ENCODE measurements at places on chromosomes 6 and 20.

DNA sequence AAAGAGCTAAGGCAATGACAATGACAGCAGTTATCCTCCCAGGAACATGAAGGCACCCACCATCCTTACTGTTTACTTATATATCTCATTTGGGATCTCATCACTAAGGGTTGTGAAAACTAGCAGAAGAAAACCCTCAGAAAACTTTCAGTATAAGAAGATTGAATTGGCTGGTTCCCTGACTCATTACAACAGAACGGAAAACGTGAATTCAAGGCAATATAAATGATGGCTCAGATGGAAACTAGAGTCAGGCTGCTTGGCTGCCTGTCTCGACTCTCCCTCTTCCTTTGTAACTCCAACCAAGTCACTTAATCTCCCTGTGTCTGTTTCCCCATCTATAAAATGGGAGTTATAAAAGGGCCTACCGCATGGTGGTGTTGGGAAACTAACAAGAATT is 387.1 kb upstream of the JARID2 start:
- DNase-seq = no peak

DNA sequence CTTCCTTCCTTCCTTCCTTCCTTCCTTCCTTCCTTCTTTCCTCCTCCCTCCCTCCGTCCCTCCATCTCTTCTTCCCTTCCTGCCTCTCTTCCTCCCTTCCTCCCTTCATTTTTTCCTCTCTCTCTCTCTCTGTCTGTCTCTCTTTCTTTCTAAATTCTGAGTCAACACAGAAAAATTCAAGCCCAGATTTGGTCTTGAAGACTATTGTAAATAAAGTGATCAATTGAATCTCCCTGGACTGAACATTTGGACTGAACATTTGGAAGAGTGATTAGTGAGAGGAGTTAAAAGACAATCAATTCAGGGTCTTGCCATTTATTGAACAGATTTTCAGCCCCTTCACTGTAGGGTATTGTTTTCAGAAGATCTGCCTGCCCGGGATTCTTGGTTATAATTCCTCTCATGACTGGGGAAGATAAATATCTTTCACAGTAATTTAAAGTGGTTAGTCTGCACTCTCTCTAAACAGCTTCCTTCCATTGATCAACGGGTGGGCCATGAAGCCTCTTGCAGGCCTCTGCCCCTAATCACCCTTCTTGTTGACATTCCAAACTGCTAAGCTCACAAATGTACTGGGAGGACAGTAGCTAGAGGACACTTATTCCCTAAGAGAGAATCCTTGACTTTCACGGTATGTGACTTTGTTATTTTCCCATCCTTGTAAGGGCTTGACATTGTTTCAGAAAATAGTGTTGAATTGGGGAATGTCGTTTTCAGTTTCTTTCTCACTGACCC is 101.7 kb upstream of the BMP2 start:
- DNase-seq = no peak

- DNase-seq = no peak
Observed at GRCh38 chr6:131574686-131575085, 1.7 kb downstream of the ARG1 start.

GRCh38 chr20:21047981-21048380 is 58.2 kb downstream of the LINC00237 start:
- no peak for DNase-seq

GRCh38 chr6:168999392-168999791 is 254.3 kb downstream of the THBS2 start:
- no peak for DNase-seq

DNA sequence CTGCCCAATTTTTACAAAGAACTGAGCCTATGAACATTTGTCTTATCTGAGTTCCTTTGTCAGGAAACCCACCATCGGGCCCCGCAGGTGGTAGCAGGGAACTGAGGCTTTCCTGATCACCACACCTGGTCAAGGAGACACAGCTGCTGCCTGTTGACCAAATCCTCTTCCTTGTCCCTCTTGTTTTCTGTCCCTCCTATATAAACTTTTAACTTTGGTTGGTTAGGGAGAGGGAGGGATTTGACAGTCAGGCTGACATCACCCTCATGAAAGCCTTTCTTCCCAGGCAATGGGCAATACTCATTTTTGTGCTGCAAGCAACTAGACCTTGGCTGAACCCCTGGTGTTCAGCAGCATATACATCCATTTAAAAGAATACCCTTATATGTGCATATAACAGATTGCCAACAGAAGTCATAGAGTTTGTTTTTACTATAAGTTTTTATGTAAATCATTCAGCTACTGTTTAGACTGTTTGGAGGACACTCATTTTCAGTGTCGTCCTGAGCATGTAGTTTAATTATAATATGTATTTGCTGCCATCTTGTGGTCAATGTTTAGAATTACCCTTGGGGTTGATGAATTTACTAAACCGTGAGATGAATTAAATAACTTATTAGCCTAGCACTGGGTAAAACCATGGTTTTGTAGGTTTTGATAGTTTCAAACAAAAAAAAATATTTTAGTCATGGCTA is 17.0 kb downstream of the CRISP1 start:
- peak; percentile 30 for DNase-seq

- DNase-seq = no peak
Observed at GRCh38 chr6:37339741-37340638, 13.8 kb upstream of the RNF8 start.

- no peak for DNase-seq
Observed at GRCh38 chr6:33080127-33081089, 4.6 kb downstream of the HLA-DPB1 start.

DNA sequence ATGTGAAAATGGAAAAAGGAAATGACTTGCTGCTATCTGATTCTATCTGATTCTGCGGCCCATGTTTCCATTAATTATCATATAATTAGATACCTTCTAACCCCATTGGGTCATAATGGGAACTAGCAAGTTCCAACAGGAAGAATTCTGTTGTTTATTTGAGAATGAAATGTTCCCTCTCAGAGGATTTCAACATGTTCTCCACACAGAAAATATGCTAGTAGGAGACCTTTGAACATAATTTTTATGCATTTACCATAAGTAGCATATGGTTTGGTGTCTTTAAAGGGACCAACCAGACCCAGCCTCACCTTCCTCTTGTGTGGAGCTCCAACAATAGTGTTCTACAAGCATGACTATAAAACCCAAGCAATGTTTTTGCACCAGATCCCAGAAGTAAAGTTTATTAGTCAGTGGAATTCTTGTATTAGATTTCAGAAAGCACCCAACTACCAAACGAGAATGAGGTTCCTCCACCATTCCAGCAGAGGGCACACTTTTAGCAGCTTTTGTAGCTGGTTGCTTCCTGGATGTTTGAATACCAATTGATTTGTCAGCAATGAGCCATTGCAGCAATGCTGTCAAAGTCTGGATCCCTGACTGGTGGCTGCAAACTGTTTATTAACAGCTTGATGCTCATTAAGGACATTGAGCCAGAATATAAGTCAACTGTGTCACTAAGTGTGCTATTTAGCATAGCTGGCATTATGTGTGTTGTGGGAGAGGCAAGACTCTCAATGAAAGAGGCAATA is 143.6 kb upstream of the GJE1 start:
- DNase-seq = peak; percentile 12

DNA sequence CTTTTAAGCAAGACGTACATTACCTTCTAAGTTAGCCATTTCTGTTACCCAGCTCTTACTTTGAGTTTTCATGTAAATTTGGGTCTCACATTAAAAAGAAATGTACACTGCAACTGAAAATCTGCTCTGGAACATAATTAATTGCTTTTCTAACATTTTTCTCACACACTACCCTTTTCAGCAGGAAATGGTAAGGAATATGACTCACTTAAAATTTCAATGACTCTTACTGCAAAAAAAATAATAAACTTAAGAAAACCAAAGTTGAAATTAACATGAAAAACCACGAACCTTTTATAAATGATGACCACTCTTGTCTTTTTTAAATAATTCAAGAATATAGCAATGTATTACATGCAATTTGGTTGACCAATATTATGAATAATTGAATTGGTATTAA is 1.3 kb downstream of the CGA start:
- DNase-seq = no peak

GRCh38 chr20:1388741-1389483 is 3.9 kb downstream of the FKBP1A start:
- DNase-seq = no peak

DNA sequence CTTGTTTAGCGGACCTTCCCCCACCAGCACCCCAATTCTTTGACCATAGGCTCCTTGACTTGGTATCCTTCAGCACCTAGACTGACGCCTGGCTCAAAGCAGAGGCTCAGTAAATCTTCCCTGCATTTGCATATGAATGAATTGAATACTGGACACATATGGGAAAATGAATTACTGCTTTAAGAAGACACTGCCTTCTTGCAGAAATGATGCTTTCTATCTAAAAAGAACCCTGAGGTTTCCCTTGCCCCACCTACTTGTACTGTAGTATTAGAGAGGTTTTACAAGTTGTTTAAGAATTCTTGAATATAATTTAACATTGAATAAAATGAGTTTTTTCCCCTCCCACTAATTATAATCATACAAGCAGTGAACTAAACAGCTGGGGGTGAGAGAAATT is 190.7 kb downstream of the SAMD5 start:
- no peak for DNase-seq

DNA sequence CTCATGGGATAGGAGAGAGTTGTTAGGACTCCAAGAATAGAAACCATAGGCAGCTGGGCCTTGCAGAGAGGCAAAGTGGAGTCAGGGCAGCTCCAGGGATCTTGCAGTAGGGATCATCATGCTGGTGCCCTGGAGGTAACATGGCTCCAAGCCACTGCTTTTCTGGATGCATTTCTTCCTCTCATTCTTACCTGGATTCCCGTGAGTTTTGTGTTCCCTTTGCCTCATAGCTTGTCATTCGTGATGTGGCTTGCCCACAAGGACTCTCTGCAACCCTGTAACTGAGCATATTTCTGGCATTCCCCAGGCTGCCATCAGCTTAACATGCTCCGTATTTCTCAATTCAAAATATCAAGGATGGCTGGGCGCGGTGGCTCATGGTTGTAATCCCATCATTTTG is 5.3 kb downstream of the NHLRC1 start:
- DNase-seq = no peak

DNA sequence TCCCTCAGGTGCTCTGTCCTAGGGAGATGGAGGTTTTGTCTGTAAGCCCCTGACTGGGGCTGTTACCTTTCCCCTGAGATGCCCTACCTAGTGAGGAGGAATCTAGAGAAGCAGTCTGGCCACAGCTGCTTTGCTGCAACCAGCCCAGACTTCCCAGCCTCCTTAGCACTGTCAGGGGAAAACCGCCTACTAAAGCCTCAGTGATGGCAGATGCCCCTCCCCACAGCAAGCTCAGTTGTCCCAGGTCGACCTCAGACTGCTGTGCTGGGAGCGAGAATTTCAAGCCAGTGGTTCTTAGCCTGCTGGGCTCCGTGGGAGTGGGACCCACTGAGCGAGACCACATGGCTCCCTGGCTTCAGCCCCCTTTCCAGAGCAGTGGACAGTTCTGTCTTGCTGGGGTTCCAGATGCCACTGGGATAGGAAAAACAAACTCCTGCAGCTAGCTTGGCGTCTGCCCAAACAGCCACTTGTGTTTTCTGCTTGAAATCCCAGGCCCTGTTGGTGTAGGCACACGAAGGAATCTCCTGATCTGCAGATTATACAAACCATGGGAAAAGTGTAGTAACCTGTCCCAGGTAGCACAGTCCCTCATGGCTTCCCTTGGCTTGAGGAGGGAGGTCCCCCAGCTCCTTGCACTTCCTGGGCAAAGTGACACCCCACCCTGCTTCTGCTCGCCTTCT is 146.4 kb upstream of the PROKR2 start:
- DNase-seq = no peak

GRCh38 chr6:14542670-14543366 is 425.2 kb downstream of the CD83 start:
- DNase-seq = no peak

- no peak for DNase-seq
Observed at GRCh38 chr6:139955366-139956155, 581.1 kb upstream of the CITED2 start.

GRCh38 chr20:4375881-4376280 is 345.8 kb upstream of the PRND start:
- DNase-seq = no peak

DNA sequence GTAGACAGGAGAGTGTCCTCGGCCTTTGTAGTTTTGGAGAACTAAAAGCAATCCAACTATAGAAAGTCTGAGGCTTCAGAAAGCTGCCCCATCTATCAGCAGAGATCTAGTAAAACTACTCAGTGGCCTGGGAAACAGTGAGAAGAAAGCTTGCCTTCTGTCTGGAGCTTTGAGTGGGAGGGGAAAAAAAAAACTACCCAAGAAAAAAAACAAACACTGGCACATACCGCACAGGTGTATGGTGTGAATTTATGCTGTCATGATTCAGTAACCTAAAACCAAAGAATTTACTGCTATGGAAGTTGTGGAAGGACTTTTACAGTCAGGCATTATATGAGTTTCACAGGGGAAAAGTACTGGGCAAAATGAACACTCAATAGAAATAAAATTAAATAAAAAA is 280.5 kb downstream of the ADGRB3 start:
- no peak for DNase-seq

- DNase-seq = no peak
Observed at GRCh38 chr6:87181903-87182302, 26.5 kb downstream of the ZNF292 start.

GRCh38 chr6:82467338-82467737 is 103.7 kb downstream of the TPBG start:
- no peak for DNase-seq

GRCh38 chr20:36591854-36592641 is 13.5 kb upstream of the RAB5IF start:
- DNase-seq = no peak

GRCh38 chr20:41958391-41958790 is 340.2 kb upstream of the CHD6 start:
- DNase-seq = no peak

- no peak for DNase-seq
Observed at GRCh38 chr20:48846516-48847492, 19.0 kb upstream of the PREX1 start.

GRCh38 chr6:5112066-5112799 is 27.1 kb downstream of the PPP1R3G start:
- DNase-seq = no peak

GRCh38 chr20:63326314-63327230 is 33.6 kb downstream of the COL20A1 start:
- no peak for DNase-seq

GRCh38 chr6:105869835-105870440 is 216.2 kb upstream of the PRDM1 start:
- no peak for DNase-seq

DNA sequence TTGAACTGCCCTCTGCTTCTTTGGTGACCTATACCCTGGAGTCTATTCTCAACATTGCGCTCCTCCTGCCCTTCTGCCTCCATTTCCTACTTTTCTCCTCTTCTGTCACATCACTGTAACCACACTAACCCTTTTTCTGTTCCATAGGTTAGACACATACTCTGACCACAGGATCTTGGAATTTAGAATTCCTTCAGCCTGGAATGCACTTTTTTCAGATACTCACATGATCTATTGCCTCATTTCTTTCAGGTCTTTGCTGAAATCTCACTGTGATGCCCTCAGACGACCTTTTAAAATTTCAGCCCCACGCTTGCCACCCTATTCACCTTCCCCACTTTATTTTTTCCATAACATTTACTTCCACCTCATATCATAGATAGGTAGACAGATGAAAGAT is 5.1 kb downstream of the VNN1 start:
- DNase-seq = no peak

Measured in naive thymus-derived CD4-positive, alpha-beta T cell (primary cell).